ENCODE measurements at places on chromosomes 4 and X.
A peak's percentile ranks its signal among the peaks of the same experiment; 100 is the strongest.

DNA sequence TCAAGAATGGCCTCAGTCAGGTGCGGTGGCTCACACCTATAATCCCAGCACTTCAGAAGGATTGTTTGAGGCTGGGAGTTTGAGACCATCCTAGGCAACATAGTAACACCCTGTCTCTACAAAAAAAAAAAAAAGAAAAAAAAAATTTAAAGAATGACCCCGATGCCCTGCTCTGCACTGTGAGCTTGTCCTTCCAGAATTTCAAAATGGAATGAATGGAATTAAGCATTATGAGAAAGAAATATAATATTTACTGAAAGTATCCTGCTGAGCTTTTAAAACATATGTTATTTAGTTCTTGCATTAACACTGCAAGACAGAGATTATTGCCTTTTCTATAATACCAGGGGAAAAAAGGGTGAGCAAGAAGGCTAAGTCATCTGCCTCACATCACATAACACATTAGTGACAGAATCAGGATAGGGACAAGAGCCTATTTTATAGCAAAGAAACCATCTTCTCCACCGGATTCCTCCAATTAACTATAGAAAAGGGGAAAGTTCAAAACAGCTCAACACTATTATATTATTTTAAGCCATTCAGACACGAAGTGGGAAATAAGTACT, 41.9 kb upstream of the GAB1 start:
- DNase-seq, result no peak

- DNase-seq, result no peak
Observed at GRCh38 chr4:54446581-54446980, 211.2 kb upstream of the KIT start.

GRCh38 chrX:46759645-46759974, 692 bp upstream of the SLC9A7 start:
- DNase-seq, result no peak

DNA sequence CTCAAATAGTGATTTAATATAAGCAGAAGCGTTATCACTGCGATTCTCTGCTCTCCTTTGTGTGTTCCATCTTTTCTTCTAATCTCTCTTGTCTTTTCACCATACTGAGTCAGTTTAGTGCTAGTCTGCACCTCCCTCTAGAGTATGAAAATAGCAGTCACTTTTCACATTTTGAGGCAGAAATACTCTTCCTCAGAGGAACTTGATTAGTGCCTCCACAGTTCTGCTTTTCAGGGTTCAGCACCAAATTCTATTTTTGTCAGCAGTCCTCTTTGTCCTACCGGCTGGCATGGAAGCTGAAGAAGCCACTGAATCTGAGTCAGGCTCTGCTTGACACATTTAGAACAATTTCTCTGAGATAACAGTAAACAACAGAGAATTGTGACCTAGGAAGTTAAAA, 49.7 kb upstream of the ANKRD17 start:
- DNase-seq, result peak; percentile 53

DNA sequence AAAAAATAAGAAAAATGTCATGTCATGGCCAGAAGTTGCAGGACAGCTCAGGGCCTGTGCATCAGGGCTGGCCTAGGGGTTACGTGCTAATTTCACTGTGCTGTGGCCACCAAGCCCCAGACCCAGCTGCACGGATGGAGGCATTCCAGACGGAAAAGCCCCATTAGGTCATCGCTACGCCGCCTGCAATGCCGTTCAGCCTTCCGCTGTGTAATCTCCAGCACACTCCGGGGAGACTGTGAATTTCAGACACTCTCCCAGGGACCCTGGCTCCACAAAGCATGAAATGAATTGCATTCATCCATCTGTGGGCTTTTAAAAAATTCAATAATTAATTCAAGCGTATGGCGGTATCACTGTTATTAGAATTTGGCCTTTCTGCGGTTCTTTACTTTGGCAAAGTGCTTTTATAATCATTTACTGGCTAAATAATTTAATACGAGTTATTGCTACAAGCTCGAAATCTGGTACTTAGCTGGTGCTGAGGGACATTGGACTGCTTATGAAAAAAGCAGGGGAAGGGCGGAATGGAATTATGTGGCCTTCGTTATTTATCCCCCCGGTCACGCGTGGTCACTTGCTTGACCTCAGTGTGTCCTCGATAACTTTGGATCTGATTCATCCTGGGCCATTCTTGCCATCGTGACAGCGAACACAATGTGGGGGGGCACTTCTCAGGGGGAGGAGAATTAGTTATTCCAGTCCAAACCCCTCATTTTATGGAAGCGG, 9.0 kb upstream of the NSG1 start:
- DNase-seq, result no peak

- no peak for DNase-seq
Observed at GRCh38 chr4:5568931-5569330, 139.4 kb downstream of the EVC2 start.

DNA sequence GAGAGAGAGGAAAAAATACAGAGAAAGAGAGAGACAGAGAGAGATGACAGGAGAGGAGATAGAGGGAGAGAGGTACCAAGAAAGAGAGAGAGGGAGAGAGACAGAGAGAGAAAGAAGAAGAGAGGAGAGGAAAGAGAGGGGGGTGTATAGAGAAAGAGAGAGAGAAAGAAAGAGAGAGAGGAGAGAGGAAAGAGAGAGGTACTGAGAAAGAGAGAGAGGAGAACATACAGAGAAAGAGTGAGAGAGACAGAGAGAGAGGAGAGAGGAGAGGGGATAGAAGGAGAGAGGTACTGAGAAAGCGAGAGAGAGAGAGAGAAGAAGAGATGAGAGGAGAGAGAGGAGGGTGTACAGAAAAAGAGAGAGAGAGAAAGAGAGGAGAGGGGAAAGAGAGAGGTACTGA, 269.4 kb downstream of the CRLF2 start:
- DNase-seq, result no peak

GRCh38 chr4:73131281-73131680, 61.8 kb upstream of the COX18 start:
- DNase-seq, result no peak

- no peak for DNase-seq
Observed at GRCh38 chr4:102094481-102094880, 250.8 kb downstream of the SLC39A8 start.

DNA sequence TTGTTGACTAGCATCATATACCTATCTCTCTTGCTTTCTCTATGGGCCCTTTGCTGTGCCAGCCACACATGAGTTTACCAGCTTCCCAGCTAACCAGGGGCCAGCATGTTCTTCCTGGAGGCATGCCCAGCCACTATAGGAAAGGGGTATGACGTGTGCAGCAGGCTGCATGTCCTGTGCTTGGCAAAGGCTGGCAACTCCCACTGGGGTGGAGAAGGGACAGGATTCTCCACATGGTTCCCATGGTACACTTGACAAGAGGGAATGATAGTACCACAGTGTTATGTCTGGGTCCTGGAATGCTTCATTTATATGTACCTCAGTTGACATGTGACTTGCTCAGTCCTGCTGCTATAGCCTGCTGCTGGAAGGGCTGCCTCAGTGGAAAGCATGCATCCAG, 78.8 kb downstream of the TMEM164 start:
- DNase-seq, result no peak

DNA sequence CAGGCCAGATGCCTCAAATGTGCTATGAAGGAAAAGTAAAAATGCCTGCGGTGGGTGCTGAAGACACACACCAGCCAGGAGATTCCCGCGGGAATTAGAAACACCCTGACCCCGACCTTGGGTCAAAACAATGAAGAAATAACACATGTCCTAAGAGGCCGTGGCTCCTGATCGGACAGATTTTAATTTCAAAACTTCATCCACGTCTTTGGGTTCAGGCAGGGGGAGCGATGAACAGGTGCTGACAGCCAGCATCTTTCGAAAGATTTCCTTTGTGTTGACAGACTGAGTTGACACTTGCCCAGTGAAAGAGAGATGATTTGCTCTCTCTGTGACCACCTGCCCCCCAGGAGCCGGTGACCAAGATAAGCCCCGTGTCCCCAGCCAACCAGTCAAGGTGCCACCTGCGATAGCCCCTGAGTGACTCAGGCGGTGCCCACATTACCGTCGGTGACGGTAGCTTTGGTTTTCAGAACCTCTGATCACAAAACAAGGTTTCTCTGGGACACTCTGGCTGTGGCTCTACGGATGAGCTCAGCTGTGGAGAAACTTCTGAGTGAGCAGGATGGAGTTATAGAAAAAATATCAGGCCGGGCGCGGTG, 11.0 kb upstream of the IL3RA start:
- no peak for DNase-seq

DNA sequence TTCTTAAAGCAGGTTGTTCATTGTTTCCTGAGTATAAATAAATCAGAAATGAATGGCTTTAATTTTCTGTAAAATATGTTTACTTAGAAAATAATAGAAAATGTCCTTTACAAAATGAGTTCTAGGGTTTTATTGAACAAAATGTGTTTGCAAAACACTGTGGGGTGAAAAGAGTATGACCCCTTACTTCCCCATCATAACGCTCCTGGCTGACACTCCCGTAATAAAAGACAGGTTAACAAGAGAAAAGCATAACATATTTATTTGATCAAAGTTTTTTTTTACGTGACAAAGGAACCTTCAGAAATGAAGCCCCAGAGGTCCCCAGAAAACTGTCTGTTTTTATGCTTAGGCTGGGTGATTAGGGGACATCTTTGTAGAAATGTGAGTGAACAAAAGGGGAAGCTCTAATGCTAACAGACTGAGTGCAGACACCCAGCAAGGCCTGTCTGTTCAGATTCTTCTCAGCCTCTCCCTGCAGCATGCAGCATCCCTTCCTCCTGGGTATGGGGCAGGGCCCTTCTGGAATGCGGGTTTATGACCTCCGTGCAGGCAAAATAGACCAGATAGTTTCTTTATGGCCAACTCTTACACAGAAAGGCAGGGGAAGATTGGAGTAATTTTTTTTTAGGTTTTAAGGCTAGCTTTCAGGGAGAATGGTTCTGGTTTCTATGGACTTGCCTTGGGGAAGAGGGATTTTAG, 26.1 kb downstream of the ZFP42 start:
- DNase-seq, result no peak

- DNase-seq, result peak; percentile 50
Observed at GRCh38 chrX:143648705-143649104, 12.8 kb upstream of the SLITRK4 start.

DNA sequence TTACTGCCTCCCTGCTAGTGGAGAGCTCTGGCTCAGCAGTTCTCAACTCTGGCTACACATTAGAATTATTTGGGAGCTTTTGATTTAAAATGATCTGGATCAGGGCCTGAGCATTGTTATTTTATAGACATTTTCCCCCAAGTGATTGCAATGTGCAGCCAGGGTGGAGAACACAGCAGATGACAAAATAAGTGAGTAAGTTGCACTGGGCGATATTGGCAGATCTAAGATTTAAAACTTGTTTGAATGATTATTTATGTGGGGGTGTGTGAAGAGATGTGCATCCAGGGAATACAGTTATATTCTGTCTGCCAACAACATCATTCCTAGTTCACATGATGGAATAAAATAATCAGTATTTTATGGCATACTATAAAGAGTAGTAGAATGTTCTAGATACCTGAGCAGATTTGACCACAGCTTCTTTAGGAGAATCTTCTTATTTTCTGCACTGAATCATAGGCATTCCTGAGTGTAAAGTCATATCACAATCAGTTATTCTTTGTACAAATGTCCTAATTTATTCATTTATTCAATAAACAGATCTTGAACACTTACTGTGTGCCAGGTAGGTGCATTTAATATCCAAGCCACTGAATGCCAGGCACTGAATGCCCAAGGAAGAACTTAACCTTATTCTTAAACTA, 123.9 kb downstream of the UCHL1 start:
- no peak for DNase-seq

DNA sequence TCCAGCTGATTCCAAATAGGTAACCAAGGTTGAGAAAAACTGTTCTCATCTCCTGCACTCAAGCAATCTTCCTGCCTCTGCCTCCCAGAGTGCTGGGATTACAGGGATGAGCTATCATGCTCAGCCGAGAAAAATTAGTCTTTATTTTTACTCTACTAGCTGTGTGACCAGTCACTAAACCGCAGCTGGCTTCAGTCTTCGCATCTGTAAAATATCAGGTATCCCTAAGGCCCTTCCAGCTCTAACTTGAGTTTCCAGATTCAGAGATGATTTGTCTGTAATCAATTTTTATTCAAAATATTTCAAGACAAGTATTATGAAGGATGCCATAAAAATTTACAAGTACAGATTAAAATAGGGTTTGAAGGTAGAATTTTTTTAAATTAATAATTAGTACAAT, 3.5 kb downstream of the ADH6 start:
- DNase-seq, result no peak

DNA sequence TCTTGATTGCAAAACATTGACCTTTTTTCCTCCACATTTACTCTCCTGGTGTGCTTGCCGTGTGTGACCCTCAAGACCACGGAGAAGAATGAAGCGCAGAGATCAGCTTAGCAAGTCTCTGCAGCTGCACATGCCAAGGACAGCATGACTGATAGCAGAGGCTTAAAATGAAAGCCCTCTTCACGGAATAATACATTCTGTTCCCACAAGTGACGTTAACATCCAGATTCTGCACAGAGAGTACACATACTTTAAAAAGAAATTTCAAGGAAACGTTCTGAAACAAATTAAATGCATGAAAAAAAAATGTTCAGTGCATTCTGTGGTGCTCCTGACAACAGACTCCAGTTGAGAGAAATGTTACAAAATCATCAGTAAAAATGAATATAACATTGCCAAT, 60.9 kb downstream of the SLC7A11 start:
- no peak for DNase-seq

DNA sequence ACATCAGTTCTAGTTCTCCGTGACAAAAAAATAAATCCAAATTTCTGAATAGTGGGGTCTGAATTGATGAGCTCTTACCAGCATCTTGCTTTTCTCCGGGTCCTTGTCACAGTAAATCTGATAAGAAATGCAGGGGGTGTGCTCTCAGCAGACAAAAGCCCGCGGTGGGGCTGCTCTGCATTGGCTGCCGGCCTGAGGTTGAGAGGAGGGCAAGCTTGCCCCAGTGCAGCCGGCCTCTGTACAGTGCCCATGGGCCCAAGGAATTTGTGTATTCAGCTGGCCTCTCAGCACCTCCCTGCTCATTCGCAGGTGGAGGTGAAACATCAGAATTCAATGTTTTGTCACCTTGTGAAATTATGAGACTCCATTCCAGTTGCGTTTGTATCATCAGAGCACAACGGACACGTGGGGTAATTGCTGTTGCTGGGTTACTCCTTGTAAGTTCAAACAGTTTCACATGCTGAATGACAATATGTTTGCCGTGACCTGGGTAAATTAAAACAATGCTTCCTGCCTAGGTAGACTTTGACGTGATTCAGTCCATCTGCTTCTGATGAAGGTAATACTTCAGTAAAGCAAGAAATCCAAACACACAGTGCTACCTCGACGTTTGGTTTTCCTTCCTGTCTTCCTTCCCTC, 596.4 kb downstream of the MID1IP1 start:
- DNase-seq, result no peak
